ENCODE measurements at places on chromosomes 6 and 20.
A peak's percentile ranks its signal among the peaks of the same experiment; 100 is the strongest.

- peak; percentile 65 for DNase-seq
Observed at GRCh38 chr6:85449818-85450759, at the start of gene NT5E. Gene NT5E, plus strand, starts transcription at chr6:85450083. Its CDS starts 57 bp downstream, at chr6:85450140.

DNA sequence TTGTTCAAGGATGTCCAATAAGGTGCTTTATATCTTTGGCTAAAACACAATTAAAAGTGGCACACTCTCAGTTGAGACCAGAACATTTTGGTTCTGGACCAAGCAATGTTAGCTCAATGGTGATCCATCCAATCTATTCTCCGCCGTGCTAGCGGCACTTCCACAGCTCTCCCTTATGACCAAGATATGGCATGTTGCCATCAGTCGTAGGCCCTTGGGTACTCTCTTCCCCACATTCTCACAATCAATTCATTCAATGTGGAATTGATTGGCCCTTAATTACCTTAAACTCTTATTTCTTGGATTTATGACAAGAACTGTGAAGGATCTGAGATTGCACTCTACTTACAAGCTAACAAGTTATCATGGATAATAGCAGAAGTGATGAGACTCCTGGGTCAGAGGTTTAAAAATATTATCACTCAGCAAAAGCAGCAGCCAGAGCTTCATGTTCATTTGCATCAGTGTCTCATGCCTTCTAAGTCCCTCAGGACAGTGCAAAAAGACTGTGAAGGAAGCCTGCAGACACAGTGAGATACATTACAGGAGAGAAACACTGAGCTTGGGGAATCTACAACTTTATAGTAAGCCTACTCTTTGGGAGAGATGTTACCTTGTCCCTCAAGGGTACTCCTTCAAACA, 80.0 kb upstream of the ARG1 start:
- no peak for DNase-seq

DNA sequence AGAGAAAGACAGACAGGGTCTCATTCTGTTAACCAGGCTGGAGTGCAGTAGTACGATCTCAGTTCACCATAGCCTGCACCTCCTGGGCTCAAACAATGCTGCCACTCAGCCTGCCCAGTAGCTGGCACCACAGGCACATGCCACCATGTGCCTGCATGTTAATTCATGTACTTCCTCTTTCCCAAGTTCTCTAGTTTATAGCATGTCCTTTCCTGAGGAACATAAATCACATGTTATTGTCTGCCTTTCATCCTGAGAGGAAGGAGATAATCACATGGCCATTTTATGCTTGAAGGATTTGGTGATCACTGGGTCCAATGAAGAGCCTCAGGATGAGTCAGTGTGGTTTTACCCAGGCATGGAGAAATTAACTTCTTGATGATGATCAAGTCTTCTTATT, 47.9 kb downstream of the COL11A2 start:
- DNase-seq = no peak

GRCh38 chr6:105193647-105194046, 13.8 kb upstream of the POPDC3 start:
- no peak for DNase-seq

DNA sequence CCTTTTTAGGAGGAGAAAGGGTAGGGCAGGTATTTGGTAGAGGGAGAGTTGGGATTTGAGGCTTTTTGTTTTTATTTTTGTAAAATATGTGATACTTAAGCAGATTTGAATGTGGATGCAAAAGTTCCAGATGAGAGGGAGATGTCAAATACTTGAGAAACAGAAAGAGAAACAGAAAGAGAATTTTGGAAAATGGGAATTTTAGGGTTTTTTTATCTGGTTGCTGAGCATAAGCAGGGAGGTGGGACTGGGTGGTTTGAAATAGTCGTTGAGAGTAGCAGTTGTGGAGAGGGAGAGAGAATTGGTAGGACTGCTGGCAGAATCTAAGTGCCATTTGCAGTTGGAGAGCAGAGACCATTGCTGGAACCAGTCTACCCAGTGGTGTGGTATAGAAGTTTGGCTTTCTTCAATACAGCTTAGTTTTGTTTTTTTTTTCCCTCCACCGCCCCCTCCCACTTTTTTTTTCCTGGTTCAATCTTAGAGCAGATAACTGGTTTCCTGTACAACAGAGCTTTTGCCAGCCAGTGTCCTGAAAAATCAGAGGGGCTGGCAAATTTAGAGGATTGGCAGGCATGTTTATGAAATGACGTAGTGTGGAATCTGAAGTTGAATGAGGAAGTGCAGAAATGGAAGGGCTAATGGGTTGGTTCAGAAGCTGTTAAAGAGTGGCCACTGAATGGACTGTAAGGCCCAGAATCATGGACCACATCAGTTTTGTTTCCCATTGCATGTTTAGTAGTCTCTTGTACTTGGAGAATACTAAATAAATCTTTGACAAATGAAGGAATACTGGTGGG, 68.7 kb downstream of the ATRN start:
- no peak for DNase-seq

DNA sequence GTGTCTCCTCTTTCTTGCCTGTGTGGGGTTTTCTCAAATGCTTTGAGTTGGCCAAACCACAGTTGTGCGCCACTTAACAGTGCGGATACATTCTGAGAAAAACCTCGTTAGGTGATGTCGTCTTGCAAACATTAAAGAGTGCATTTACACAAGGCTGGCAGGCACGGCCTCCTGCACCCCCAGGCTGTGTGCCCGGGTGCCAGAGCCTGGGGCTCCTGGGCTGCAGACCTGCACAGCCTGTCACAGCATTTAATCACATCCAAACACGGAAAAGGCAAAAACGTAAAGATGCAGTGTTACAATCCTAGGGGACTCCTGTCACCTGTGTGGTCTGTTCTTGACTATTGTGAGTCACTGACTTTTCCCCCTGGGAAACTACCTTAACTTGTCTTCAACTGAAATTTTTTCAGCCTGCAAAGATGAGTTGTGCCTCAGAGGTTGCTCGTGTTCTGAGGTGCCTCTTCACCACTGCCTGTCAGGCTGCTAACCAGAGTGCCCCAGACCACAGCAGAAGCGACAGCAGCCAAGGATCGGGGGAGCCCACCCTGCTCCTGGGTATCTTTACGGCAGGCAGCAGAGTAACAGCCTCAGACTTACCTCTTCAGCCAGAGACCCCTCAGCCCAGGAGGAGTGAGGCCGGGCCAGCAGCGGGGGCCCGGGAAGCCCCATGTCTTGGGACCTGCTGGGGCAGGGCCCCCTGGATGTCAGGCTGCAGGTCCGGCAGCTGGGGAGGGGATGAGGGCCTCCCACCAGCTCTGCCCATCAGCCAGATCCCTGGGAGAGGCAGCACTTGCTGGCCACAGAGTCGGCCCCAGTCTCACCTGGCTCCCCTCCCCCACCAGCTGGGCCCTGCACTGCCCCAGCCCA, 683 bp upstream of the C20orf204 start:
- DNase-seq = no peak

- DNase-seq = no peak
Observed at GRCh38 chr20:13307562-13308163, 86.6 kb downstream of the ISM1 start.

- no peak for DNase-seq
Observed at GRCh38 chr20:41094353-41095055, 42.8 kb upstream of the PLCG1 start.

GRCh38 chr20:2475850-2476741, 5.5 kb upstream of the SNRPB start:
- no peak for DNase-seq

- DNase-seq = no peak
Observed at GRCh38 chr20:49515586-49515985, 33.1 kb upstream of the KCNB1 start.

DNA sequence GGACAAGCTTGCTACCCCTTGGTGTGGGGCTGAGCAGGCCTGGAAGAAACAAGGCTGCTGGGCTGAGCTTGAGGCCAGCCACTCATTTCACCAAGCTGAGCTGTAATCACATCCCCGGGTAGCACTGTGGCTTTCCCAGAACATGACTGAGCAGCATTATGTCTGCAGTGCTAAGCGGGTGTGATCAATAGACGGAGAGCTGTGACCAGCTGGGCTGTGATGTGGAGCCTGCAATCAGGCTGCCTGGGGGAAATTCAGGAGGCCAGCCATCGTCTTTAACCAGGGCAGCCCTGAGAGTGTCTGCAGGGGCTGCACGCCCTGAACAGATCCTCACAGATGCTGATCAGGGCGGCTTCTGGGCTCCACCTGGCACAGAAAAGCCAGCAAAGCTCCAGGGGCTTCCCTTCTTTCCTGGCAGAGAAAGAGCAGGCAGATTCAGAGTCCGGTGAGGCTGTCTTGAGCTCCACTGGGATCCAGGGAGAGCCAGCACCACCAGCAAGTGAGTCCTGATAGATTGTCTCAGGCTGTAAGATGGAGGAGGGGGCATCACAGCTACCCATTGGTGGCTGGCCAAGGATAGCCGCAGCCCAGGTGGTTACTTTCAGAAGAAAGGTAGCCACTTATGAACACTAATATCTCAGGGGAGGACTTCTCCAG, 165.9 kb downstream of the NRN1 start:
- DNase-seq = no peak

DNA sequence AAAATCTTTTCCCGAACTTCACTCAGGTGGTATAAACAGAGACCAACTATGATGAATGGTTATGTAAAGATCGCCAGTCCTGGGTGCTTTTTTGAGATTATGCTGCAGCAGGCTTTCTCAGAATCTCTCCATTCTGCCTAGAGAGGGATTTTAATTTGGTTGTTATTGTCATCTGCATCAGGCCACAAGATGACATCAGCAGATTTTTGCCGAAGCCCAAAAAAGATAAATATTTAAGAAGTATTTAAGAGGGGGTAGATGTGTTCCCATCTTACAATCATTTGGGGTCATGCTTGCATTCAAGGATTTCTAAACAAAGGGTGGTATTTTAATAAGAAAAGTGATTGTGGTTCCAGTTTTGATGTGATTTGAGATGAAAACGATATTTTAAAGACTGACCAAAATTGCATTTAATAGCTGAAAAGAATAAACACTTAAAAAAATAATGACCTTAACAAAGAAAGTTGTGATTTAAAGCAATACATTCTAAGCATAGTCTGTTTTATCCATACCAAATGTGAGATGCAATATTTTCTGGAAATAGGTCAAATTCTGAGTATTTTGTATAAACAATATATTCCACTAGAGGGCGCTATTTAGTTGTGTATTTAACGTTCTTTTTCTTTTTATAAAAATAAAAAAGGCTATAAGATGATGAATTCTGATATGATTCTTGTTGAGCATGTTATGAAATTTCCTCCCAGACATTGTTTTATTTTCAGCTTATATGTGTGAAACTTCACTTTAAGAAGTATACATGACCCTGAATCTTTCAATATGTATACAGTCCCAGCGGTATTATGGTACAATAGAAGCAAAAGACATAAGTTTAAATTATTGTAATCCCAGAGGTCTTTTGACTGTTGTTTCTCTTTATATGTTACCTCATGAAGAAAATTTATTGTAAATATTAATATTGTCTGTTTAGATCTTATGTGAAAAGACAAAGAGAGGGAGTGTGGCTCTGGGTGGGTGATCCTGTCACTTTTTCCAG, 51.0 kb upstream of the ZFP64 start:
- DNase-seq = peak; percentile 85

DNA sequence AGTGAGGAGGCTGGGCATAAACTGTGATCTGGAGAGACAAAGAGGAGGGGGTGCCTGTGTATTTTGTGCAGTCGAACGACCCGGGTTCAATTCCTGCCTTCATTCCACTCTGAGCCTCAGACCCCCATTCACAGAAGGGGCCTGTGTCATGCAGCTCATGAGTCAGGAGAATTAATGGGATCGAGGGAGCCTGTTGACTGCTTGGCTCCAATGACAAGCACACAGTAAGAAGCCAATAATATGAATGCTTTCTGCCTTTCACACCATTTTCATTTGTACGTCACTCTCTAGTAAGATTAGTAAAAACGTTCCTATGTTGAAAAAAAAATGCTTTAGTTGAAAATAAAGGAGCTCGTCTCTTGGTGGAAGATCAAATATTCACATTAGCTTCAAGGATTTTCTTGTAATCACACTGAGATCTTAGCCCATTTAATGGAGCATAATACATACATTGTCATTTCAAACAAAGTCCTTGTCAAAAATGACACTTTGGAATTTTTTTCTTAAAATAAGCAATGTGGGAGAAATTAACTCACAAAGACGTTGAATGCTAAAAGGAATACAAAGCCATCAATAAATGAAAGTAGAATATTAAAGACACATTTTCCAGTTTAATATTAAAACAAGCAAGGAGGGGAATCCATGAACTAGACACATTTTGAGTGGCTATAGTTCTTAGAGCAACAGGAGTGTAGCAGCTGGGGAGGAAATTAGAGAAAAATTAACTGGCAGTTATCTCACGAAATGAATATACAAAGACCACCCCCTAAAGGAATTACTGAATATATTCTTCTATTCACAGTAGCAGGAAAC, 246.7 kb upstream of the AFDN start:
- DNase-seq = no peak

- DNase-seq = no peak
Observed at GRCh38 chr6:156950084-156950483, 172.9 kb downstream of the ARID1B start.

DNA sequence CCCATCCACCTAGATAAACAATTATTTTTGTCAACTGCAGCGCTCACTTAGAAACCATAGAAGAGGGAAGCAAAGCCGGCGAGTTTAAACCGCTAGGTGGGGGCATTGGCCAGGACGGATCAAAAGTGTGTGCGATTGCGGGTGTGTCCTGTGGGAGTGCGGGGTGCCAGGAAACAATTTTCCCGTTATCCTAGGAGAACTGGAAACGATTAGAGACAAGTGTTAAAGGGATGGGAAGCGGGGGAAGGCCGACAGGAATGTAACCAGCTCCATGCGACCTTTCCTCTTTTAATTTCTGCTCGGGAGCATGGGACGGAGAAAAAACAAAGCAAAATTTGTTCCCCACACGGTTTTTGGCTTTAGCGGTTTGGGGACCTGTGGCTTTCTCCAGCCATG, 2.8 kb upstream of the HTR1B start:
- peak; percentile 32 for DNase-seq

DNA sequence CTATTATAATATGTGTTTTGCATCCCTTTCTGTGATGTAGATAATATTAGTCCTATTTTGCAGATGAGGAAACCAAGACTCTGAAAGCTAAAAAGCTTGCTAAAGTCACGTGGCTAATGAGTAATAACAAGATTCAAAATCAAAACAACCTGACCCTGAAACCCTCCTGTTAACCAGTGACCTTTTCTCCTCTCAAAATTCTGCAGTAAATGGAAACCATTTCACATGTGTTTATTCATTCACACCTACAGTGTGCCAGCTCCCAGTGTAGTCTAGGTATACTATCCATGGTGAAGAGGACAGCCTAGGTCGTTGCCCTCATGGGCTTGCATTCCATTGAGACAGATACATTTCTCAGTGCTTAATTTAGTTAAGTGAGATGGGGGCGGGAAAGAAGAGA, 30.6 kb upstream of the PHACTR2 start:
- no peak for DNase-seq

- DNase-seq = peak; percentile 33
Observed at GRCh38 chr20:45181639-45182038, 6.9 kb downstream of the PI3 start.
